ENCODE measurements at places on chromosomes 3 and 15.

DNA sequence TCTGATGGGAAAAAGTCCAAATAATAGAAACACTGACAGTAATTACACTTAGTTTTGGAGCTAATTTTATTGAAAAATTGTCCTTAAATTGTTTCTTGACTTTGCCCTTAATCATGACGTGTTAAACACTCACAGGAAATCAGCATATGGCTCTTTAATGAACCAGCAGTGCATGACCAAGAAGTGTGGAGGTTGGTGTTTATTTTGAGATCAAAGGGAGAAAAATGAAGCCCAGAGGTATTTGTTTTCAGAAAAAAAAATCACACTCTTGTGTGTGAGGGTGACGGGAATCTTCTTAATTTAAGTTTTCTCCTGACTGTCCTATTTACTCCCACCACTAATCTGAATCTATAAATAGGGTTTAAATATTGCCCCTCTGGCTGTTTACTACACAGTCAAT, 28.8 kb upstream of the SYNM start:
- DNase-seq: no peak

DNA sequence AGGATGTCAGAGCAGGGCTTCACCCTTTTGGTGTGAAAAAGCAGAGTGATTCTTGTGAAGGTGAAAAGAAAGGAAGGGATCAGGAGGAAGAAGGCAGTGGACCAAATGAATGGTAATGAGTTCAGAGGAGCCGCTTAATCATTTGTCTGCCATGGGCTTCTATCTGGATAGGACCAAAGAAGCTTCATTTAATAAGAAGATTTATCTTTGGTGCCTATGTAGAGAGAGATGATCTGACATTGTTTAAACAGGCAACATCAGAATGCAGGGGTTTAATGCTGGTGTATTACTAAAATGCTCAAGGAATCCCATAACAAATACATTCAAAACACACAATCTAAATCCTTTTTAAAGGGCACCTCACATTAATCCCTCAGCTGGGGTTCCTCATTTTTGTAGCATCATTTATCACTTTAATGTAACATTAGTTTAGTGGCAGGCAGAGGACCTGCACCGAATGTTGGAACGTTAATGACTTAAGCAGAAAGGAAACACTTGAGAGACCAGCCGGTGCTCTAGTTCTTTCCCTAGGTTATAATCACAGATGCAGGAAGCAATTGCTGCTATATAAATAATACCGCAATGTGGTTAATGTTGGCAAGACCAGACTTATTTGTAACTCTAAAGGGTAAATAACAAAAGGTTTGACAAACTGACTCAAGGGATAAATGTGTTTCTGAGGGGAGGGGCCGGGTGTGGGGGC, 27.9 kb upstream of the IL1RAP start:
- DNase-seq: no peak

DNA sequence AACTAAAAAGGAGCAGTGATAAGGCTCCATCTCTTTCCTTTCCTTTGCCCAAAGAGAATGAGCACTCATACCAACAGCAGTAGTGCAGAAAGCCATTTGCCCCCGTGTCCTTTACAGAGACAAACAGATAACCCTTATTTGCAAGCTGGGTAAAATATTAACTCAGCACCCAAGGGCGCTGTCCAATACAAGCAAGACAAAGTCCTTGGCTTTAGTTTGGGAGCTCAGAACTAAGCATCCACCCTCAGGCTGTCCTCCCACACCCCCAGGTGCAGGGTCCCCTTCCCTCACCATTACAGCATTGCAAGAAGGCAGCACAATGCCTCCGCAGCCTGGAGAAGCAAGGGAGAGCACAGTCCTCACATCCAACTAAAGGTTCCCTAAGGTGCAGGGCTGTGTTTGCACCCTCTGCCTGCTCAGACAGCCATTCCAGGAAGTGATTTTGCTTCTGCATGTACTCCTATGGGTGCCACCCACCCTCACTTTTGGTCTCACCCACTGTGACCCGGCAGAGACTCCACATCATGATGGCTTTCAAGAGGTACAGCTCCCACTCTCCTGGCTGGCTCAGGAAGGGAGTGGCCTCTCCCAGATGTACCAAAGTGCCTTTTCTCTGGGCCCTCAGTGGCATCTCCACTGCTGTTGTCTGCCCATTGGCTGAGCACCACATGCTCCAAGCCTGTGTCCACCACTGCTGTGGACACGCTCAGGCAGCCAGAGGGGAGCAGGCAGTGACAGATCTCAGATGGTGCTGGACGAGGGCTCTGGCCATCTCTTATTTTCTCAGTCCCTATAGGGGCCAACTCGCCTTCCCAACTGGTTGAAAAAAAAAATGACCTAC, 34.1 kb upstream of the HES1 start:
- DNase-seq: no peak

DNA sequence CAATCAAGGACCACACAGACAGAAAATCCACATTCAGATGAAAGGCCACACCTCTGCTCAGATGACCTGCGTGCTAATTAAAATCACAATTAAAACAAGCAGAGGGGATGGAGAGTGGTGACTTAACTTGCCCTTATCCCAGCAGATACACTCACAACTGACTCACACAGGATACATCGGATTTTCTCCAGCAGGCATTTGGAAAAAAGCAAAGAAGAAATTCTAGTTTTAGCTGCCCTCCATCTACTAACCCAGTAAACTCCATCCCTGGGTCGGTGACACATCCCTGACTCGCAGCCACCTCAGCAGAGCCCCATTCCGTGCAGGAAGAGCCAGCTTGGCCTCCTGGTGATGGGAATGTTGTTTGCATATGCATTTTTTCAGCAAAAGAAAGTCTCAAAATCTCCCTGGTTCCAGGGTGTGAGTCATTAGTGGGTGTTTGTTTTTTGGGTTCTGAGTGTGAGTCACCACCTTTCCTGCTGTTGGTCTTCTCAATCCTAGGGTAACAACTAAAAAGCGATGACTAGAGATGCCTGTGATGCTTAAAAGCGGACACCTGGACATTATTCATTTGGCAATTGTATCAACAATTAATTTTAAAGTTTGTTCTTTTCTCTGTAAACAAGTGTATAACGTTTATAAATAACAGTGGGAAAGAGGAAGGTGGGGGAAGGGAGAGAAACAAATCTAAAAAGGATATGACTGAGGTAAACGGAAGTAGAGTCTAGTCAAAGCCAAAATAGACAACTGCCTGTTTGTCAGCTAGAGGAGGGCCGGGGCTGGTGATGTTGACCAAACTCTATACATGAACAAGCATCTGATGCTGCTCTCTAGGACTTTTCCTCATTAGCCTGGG, 49.8 kb upstream of the SLC4A7 start:
- no peak for DNase-seq

- DNase-seq: peak; percentile 70
These were observed 238.4 kb upstream of the MDFIC2 start for GRCh38 chr3:70550723-70551319.

- no peak for DNase-seq
These were observed 18.1 kb downstream of the METTL6 start for GRCh38 chr3:15409239-15409638.
